ENCODE measurements at places on chromosomes 2 and 18. TPM values are rescaled to one million over a fixed set of nuclear protein-coding genes. Genes with fewer than 3 reads are reported as not detected.
A peak's percentile ranks its signal among the peaks of the same experiment; 100 is the strongest.

Gene CAVIN2
- 12.0 TPM for polyA plus RNA-seq

Gene PMAIP1
- 1.8 TPM for polyA plus RNA-seq

GRCh38 chr2:218323526-218324472, 31.5 kb upstream of the TMBIM1 start:
- DNase-seq: peak; percentile 23

Gene CHRNG
- polyA plus RNA-seq: not detected

Gene STON1
- 1.4 TPM for polyA plus RNA-seq

GRCh38 chr2:211598238-211598637, 940.4 kb downstream of the ERBB4 start:
- no peak for DNase-seq

Gene CXXC1
- polyA plus RNA-seq: 65.1 TPM

Gene SAG
- not detected for polyA plus RNA-seq

DNA sequence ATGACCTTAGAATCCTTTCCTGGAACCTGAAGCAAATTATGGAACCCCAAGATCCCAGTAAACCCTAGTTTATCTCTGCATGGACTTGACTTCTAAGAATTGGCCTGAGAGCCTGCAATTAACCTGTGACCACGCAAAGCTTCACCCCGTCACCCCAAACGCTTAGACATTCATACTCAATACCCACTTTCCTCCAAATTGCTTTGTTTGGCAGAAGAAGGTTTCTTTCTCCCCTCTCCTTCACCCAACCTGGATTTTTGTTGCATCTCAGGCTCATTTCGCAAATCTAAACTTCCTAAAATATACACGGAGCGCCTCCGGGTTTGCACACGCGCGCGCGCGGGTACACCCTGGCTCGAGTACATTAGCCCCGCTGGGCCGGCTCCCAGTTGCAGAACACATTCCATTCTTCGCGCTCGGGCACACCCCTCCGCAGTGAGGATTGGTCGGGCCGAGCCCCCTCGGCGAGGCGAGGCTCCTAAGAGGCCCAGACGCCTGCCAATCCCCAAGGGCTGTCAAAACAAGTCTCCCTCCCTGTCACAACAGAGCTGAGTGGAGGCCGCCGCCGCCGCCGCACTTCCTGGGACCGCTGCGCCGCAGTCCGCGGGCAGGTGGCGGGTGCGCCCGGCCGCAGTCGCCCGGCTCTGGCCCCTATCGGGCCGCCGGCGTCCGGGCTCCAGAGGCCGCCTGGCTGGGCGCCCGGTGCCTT, at the start of gene PLCL1:
Gene PLCL1 (plus strand): TSS at position 545 of the 709 bp plus-strand sequence.
- DNase-seq: peak; percentile 84

DNA sequence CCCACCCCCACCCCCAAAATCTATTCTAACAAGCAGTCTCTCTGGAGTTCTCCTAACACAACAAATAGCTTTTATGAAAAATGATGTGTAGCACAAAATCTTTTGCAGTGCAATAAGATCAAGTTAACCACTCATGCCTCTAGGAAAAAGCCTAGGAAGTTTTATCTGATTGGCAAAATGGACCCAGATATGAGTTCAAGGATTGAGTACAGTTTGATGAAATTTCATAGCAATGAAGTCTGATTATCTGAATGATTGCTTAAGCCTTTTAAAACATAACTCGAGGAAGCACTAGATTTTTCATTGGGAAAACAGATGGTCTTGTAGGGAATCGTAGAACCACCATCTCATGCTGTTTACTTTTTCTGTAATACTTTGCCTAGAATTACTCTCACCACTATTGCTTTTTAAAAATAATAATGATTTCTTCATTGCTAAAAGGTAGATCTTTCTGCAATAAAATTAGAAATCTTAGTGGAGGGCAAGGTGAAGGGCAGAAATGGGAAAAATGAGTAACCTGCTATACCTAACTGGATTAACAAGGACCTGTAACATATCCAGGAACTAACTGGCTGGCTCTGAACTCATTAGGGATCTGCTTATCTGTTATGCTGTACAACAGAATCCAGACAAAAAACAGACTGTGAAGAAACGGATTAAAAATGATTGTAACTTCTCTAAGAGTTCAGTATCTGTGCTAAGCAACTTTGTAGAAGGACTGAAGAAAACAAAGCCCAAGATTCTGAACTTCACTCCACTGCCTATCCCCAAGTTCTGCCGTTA, 73.7 kb upstream of the ETAA1 start:
- no peak for DNase-seq

DNA sequence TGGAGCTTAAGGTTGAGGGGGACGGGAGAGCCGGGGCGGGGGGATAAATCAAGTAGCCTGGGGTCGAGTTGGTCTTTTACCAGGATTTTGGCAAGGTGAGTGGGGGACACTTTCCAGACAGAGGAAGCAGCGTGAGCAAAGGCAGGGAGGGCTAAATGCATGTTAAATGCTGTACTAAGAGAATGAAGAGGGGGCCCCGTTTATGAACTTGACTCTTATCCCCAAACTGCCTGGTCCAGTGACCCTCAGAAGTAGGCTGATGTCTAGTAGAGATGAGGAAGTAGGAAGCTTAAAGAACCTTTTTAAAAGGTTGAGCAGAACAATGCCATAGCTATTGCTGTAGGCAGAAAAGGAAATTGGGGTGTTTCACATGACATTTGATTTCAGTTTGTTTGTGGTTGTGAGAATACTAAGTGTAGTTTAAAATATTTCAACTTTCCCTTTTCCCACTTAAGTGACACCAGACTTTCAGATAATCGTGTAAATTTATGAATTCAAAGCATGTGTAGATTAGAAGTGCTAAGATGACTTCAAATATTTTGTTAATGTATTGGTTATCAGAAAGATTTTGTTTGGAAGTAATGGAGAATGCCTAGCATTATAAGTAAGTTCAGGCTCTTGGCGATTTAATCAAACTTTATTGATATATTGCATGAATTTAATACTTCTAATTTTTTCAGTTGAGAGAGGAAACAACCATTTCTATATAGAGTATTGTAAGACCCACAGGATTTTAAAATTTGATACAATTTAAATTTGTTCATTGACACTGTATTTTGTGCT, 1.8 kb downstream of the REL start:
- peak; percentile 52 for DNase-seq

- DNase-seq: no peak
Measured at GRCh38 chr18:32735781-32736180, 37.0 kb downstream of the KLHL14 start.

DNA sequence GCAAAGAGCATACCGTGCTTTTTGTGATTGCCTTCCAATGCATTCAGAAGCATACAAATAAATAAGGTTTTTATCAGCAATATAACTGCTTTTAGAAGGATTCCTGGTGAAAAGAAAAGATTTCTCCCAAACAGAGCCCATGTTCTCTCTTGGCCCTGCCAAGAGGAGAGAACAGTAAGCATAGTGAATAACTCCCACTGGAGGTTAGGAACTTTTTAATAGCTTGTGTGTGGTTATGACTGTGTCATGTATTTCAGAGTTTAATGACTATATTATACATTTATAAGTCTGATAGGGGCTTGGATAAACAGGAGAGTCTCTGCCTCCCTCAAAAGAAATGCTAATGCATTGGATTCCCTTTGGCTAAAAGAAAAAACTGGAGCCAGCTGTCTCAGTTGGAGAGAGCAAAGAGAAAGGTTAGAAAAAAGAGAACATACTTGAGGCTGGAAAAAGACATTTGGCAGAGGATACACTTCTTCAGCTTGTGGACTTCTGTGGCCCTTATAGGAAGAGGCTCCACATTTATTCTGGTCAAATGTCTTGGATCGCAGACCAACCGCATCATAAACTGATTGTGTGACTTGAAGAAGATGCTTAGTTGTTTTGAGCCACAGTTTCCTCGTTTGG, 63.0 kb upstream of the SPRED2 start:
- DNase-seq: no peak

- no peak for DNase-seq
Measured at GRCh38 chr2:211070547-211070946, 514.1 kb downstream of the CPS1 start.

- DNase-seq: no peak
Measured at GRCh38 chr18:77528872-77529271, 279.2 kb downstream of the GALR1 start.

Gene RNU2-63P
- polyA plus RNA-seq: not detected

GRCh38 chr2:147150241-147150635, 694.6 kb upstream of the ACVR2A start:
- no peak for DNase-seq

DNA sequence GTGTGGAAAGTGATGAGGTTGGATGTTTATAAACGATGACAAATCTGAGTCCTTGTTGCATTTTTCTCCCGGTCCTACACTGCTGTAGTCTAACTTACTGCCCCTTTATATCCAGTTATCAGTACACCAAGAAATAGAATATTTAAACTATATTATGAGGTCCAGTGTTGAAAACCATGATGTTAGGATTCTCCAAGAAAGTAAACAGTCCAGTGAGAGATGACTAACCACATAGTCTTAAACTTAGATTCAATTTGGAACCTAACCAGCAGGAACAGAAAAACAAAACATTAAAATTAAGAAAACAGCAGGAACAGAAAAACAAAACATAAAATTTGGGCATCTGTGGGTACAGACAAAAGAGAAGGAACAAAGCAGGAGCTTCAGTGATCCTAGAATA, 143.2 kb downstream of the TPGS2 start:
- DNase-seq: no peak

DNA sequence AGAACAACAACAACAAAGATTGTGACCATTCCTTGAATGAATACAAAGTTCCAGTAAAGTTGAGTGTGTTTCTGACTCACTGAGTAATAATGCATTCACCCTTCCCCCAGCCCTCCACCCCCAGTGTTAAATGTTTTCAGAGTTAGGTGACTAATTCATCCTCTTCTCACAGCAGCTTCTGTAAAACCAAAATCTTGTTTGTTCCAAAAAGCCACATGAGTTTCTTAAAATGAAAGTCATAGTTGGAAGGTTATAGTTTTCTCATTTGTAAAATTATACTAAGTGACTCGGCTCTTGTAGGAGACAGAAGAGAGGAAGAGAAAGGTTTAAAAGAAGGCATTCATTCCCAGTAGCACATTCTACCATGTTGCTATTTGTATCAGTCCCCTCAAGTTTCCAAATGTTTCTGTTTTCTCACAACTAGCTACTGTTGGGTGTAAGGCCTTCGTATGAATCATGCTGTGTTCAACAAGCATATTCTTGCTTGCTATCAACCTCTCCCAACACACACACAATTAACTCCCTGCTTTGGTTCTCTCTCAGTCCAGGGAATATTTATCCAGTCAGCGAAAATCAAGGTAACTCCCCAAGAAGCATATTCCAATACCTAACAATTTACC, 75.3 kb downstream of the MBD2 start:
- no peak for DNase-seq

Gene SUCLG1
- polyA plus RNA-seq: 777 TPM

GRCh38 chr2:31335921-31336585, 78.5 kb downstream of the XDH start:
- DNase-seq: no peak

- DNase-seq: no peak
Measured at GRCh38 chr2:7891312-7891711, 790.5 kb upstream of the ID2 start.

Gene PXDN
- polyA plus RNA-seq: 38.9 TPM

DNA sequence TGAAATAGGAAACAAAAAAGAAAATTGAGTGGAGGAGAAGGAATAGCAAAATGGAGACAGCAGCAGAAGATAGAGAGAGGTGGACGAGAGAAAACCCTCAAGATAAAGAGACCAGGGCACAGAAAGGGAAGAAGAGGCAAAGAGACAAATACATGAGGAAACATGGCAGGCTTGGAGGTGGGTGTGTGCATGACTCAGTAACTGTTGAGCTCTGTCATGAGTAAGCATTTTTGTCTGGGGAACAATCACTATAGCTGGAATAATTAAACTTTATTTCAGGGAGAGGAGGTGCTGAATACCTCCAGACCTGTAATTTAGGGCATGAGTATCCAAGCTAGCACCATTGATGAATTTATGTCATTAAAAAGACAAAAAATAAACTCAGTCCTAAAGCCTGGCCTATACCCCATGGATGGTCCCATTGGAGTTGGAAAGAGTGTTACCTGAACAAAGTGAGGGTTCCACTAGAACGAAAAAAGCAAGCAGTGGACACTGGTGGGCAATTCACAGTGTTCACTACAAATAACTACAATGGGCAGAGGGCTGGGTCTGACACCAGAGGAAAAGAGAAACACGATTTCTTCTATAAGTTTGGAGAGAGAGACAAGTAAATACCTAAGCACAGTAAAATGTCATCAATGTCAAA, 145.5 kb downstream of the ADCYAP1 start:
- no peak for DNase-seq

Gene TNS1
- 10.9 TPM for polyA plus RNA-seq

- DNase-seq: no peak
Measured at GRCh38 chr2:1910021-1910420, 165.7 kb upstream of the PXDN start.

Gene B3GNT7
- 13.8 TPM for polyA plus RNA-seq

DNA sequence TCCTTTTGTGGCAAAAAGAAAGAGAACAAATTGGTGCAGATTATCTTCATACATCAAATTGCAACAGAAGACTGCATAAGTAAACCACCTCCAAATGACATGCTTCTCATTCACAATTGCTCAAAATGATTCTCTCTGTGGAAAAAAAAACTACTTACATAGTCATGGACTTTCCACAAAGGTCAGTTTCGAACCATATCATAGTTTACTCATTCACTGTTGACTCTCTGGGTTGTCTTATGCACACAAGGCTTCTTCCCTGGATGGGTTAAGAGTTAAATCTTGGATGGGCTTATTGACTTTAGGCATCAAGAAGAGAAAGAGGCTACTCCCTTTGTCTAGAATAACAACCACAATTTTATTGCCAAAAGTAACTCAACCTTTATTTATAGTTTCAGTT, 91.3 kb upstream of the RAB27B start:
- no peak for DNase-seq

Gene CXCR4
- 5.4 TPM for polyA plus RNA-seq

- DNase-seq: no peak
Measured at GRCh38 chr2:169038338-169038757, 7.2 kb upstream of the ABCB11 start.
